RPMI7951 (cell line): ENCODE measurements at places on chromosomes 4 and X. TPM values are rescaled to one million over a fixed set of nuclear protein-coding genes. Genes with fewer than 3 reads are reported as not detected.

DNA sequence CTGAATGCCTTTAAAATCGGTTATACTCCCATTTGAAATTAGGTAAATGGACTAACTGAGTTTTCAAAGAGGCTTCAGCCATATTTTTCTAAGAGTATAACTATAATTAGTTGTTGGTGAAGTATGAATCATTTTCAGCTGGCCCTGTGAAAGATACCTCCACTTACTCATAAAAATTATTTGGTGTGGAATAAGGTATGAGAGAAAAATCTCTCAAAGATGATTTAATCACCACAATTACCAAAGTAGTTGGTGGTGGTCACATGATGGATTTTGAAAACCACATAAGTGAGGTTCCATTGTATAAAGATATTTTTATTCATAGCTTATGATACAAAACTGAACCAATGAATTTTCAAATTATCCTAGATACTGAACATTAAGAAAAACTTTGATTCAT, 9.0 kb upstream of the KLHL2 start:
- no peak for DNase-seq

- no peak for DNase-seq
Observed at GRCh38 chr4:25809996-25810395, 52.8 kb downstream of the SEL1L3 start.

EREG gene
- 46.3 TPM in 2 replicates for total RNA-seq

DNA sequence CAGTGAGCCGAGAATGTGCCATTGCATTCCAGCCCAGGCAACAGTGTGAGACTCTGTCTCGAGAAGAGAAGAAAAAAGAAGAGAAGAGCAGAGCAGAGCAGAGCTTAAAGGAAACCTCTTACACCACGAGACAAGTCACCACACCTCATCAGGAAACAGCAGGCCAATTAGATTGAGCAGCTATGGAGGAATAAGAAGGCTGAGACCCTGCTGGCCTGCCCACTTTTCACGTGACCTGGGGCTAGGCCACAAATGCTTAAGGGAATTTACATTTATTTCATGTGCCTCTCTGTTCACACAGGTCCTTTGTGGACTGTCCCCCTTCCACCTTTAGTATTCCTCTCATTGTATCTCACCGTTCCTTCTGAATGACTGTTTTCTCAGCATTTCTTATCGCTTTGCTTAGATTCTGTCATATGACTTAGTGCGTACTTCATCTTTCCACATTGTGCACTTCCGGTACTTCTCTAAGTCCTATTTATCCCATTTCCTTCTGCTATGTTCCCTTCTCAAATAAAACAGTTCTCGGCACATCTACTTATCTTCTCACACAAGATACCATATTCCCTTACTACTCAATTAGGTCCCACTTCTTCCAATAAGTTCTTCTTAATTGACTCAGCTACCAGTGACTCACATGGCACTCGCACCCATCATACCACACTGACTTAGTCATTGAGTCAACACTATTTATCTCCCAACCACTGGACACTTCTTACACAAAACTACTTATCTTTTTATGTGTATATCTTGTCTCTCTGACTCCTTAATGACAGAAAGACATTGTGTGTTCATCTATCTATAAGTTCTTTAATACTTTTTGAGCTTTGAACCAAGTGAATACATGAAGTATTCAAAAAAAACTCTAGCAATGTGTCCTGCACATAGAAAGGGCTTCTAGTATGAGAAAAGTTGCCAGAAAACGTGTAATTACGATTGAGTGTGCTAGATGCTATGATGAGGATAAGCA, 11.0 kb downstream of the CUL4B start:
- DNase-seq: peak; percentile 89

DNA sequence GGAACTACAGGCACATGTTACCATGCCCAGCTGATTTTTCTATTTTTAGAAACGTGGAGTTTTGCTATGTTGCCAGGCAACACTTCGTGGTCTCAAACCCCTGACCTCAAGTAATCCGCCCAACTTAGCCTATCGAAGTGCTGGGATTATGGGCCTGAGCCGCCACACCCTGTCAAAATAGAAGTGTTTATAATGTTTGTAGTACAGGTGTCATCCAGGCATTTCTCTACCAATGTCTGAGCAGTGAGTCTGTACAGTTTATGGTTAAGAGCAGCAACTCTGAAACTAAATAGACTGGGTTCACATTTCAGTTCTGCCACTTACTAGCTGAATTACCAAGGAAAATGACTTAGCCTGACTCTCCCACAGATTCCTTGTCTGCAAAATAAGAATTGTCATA, 460.4 kb upstream of the GALNT7 start:
- DNase-seq: no peak

MAGEA11 gene
- 23.4 and 23.6 TPM in 2 replicates for total RNA-seq

GRCh38 chr4:189098932-189099696, 841.6 kb upstream of the FRG1 start:
- DNase-seq: no peak
